Fibroblast of skin of scalp (primary cell): ENCODE measurements at places on chromosomes 12 and 14.

GRCh38 chr12:92718483-92718990, 15.7 kb downstream of the PLEKHG7 start:
- DNase-seq: no peak

- peak; percentile 10 for DNase-seq
Observed at GRCh38 chr14:21024585-21025370, at the start of gene NDRG2. NDRG2 (minus strand) TSS chr14:21025061; CDS start chr14:21023315, 1,746 bp downstream.

DNA sequence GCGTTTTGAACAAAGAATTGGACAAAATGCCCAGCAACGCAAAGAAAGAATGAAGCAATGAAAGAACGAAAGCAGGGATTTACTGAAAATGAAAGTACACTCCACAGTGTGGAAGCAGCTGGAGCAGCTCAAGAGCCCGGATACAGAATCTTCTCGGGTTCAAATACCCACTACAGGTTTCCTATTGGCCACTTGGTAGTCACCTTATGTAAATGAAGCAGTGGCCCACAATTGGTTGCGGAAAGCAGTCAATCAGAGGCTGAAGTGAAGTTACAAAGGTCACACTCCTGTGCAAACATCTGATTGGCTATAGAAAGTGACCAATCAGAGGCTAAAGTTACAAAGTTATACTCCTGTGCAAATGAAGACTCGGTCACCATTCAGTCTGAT, 15.0 kb upstream of the PPP1R13B start:
- no peak for DNase-seq

DNA sequence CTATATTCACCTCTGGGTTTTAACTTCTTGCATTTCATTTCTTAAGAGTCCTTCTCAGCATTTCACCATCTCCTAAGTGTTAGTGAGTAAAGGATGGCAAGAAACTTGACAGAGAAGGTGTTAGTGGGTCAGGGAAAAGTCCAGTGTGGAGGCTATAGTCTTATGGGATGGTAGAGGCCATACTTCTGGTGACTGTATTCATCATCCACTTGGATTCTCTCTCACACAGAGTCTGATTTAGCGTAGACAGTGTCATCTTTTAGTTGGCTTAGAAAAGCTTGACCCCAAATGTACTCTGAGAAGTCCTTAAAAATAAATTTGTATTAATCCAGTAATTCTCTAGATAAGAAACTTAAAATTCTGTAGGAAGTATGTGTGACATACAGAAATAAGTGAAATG, 232.4 kb upstream of the FBXO33 start:
- DNase-seq: no peak

DNA sequence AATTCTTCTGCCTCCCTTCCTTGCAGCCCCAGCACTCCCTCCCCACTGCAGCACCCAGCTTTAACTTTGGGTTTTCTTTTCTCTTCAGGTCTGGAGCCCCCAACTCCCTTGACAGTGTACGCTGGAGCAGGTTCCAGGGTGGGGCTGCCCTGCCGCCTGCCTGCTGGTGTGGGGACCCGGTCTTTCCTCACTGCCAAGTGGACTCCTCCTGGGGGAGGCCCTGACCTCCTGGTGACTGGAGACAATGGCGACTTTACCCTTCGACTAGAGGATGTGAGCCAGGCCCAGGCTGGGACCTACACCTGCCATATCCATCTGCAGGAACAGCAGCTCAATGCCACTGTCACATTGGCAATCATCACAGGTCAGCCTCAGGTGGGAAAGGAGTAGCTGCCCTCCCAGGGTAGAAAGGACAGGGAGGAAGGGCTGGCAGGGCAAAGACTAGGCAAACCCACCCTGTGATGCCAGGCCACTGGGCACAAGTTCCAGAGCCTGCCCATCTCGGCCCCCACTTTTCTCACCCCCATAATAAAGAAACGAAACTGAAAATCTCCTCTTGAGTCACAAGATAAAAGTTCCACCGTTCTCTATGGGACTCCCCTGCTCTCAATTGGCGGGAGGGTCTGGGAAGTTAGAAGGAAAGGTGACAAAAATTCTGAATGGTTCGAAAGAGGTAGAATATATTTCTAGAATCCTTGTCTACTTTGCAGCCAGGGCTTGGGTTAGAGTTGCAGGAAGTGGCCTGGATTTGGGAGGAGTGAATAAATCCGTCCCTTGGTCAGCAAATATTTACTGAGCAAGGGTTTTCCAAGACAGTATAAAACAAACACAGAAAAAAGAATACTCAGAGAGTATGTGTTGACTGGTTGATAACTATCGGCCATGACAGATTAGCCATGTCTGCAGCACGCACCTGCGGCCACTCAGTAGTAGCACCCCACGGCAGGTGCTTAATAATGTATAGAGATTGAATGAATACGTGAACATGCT, 3.2 kb downstream of the LAG3 start:
- no peak for DNase-seq

GRCh38 chr12:12331896-12332295, 18.1 kb downstream of the MANSC1 start:
- DNase-seq: no peak
